ENCODE measurements at places on chromosomes 6 and 20.

DNA sequence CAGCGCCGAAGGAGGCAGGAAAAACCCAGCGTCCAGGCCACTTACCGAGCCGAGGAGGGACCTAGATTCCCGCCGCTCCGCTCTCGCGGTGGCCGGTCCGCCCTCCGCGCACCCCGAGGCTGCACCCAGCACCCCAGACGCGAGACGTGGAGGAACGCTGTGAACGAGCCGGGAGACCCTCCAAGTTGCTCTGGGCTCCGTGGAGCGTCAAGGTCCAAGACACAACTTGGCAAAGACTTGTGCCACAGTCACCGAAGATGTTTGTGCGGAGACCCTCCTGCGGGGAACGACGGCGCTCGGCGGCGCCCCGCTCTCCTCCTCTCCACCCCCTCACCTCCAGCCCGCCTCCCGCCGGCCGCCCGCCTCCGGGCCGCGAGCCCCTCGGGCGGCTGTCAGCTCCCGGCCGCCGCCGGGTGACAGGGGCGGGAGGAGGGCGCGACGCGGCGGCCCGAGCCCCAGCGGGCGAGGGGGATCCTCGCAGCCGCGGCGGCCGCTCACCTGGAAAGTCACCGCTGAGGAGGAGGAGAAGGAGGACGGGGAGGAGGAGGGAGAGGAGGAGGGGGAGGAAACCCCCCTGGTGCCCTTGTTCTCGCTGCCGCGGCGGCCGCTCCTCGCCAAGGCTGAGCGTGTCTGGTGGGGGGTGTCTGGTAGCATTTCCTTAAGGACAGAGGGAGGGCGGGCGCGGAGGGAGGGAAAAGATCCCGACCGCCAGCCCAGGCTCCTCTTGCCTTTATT lies 637 bp upstream of the HIVEP2 start:
- no peak for DNase-seq

- DNase-seq, result no peak
Observed at GRCh38 chr20:60868316-60868891, 383.7 kb upstream of the CDH4 start.

GRCh38 chr6:110020888-110021287 lies 42.8 kb downstream of the GPR6 start:
- peak; percentile 43 for DNase-seq

GRCh38 chr6:169689287-169689686 lies 12.5 kb downstream of the WDR27 start:
- DNase-seq, result no peak

- no peak for DNase-seq
Observed at GRCh38 chr6:108452711-108453195, 108.0 kb upstream of the FOXO3 start.

- peak; percentile 63 for DNase-seq
Observed at GRCh38 chr6:43838276-43839036, 68.4 kb downstream of the VEGFA start.

DNA sequence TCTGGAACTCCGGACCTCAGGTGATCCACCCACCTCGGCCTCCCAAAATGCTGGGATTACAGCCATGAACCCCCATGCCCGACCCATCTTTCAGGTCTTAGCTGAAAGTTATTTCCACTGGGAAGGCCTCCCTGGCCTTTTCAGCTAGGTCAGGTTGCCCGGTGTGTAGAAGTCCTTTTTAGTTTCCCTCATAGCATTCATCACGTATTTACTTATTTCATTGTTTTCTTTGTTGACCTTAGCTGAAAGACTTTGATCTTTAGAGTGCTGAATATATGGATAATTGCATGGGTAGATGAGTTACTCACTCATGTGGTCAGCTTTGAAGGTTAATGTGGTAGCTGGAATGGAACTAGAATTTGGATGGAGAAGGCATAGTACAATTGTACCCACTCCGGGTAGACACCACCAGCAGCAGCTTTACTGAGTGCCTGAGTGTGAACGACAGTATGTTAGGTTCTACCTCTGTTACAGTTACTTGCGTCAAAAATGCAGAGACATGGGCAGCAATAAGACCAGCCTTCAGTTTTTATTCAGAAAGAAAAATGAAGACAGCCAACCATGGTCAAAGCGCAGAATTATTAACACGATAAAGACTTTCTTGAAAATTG lies 9.1 kb downstream of the KIZ start:
- DNase-seq, result no peak

DNA sequence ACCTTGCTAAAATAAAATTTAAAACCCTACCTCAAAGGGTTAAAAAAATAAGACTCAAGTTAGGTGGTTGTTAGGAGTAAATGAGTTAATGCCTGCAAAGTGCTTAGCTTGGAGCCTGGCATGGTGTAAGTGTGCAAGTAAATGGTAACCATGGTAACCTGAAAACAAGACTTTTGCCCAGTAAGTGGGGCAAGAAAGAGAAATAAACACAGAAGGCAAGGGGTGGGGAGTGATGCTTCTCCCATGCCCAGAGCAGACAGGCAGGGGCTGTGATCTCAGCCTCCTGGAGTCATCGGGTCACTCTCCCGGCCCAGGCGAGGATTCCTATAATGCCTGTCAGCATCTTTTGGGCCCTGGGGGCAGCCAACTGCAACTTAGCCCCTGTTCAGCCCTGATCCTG lies 59.2 kb upstream of the SLC32A1 start:
- DNase-seq, result no peak

DNA sequence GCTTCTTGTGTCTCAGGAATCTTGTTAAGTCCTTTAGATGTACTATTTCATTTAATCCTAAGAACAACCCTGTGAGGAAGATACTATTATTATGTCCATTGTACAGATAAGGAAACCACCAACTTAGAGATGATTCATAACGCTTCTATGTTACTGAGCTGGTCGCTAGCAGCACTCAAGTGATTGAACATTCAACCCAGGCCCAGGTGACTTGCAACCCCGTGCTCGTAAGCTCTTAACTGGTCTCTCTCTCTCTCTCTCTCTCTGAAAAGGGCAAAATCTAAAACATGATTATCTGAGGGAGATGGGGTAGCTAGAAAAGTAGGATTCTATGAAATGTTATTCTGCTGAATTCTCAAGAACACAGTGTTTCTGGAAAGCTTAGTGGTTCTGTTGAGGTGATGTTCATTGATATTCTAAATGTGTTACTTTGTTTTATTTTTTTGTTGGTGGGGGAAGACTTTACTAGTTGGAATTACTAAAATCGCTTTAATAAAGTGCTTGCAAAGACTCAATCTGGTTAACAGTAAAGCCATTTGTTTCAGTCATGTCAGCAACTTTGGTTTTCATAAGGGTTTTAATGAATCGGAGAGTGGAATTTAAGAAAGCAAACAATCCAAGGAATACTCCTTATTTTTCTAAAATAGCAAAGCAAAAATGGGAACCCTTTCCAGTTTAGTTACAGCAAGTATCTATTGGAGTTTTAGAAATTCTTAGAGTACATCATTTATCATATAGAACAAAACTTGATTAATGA lies 265.0 kb upstream of the TAB2 start:
- DNase-seq, result no peak

GRCh38 chr20:6075428-6076219 lies 21.8 kb upstream of the LRRN4 start:
- no peak for DNase-seq

DNA sequence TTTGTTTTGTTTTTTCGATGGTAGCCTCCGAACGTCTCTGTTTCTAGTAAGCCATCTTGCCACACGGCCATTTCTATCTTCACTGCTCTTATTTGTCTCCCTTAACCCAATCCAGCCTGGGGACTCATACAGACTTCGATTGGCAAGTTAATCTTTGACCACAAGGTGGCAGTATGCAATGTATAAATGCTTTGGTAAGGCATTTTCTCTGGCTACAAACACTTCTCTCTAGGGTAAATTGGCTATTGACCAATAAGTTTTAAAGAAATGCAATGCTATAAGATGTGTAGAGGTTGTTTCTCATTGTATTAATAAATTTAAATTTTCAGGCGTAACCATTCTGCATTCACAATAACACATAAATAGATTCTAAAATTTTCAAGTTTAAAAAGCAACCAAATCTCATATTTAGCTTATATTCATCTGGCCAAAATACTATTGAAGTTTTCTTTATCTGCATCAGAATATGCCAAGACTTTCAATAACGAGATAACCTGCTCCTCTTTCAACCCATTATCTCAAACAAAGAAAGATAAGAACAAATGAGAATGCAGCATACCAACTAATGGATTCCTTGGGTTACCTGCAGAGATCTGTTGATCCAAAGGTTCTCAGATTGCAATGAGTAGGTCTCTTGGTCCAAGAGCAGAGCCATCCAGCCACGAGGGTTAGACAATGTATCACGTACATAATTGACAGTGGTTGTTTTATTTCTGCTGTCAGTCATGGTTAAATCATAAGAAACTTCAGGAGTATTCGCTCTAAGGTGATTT lies 231.9 kb downstream of the PKHD1 start:
- peak; percentile 59 for DNase-seq

- no peak for DNase-seq
Observed at GRCh38 chr6:37671061-37671460, 26.6 kb downstream of the MDGA1 start.

DNA sequence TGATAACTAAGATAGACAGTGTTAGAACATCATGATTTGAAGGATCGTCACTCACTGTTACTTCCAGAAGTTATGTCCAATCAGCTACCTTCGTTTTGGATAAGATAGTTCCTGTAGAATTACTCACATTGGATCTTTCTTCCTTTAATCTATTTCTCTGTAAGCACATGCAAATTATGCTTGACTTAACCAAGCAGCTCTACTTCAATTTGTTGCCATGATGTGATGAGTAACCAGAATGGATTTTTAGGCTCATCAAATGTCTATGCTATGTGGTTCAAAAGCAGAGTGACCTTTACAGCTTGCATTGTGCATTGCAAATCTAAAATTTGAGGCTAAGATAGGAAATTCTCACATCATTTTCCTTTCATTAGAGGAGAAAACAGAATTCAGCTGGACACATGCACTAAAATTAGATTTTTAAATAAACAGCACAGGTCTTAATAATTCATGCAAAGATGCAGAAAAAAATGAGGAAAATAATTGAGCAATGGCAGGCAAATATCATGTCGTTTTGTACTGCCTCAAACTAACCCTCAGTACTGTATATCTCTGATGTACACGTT lies 76.7 kb upstream of the ZFP64 start:
- no peak for DNase-seq

GRCh38 chr6:87945181-87945580 lies 102.5 kb upstream of the SPACA1 start:
- no peak for DNase-seq

DNA sequence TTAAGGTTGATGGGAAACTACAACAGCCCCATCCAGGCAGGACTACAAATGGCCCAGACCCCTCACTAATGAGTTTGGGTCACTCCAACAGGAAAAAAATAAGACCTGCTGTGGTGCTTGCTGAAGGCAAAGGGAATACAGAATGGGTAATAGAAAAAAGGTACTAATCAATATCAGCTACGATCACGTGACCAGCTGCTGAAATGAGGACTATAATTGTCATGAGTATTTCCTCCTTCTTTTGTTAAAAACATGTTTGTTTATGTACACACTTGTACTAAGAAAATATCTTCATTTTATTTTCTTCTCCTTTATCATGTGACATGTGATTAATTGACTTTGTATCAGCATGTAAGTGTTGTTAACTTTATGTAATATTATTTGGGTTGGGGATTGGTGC lies 199.9 kb downstream of the GJA1 start:
- DNase-seq, result no peak

- DNase-seq, result no peak
Observed at GRCh38 chr6:145279551-145279950, 455.8 kb downstream of the EPM2A start.

- peak; percentile 7 for DNase-seq
Observed at GRCh38 chr6:21754891-21755290, 161.3 kb downstream of the SOX4 start.

GRCh38 chr6:167005350-167006159 lies 6.4 kb downstream of the CEP43 start:
- no peak for DNase-seq

- DNase-seq, result no peak
Observed at GRCh38 chr20:53328961-53329360, 264.7 kb downstream of the ZNF217 start.

- DNase-seq, result no peak
Observed at GRCh38 chr20:15909995-15910394, 663.3 kb downstream of the KIF16B start.

GRCh38 chr20:39289316-39289715 lies 327.2 kb downstream of the DHX35 start:
- peak; percentile 1 for DNase-seq

GRCh38 chr20:44660581-44660980 lies 9.1 kb upstream of the ADA start:
- peak; percentile 97 for DNase-seq

DNA sequence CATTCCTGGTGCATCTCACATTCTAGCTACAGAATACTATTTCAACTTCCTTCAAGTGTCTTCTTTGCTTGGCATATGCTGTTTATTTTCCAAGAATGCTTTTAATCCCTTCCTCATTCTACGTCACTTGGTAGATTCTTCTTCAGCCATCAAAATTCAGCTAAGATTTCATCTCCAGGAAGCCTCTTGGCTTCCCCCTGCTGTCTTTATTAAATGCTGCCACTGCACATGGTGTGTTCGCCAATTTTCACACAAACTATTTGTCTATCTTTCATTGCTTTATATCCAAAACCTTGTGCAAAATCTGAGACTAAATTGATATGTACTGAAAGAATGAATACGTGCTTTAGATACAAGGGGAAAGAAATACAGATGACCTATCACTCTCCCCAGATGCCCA lies 253.0 kb downstream of the RFPL4B start:
- DNase-seq, result no peak

DNA sequence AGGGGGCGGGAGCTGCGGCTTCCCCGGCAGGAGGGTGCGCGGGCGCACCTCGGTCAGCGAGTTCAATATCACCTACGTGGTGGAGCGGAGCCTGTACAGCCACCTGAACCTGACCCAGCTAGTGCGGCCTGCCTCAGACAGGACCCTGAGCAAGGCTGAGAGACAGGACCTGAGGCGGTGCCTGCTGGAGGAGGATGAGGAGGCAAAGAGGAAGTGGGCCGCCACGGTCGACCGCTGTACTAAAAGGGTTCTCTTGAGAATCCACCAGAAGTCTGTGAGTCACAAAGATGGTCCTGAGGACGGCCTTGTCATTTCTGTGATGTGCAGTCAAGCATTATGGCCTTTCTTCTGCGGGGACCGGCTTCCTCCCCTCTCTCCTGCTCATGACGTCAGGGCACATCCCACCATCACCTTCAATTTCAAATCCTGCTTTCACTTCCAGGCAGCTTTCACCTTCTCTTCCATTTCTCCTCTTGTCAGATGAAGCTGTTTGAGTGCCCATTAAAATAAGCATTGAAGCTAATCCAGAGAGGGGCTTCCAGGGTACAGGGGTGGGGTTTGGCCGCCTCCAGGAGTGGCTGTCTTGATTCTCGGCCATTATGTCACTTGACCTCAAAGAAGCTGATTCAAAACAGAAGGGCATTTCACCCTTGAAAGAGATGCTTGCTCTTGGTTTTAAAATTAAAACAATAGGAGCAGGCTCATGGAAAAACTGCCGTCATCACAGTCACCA lies 177.6 kb downstream of the SASH1 start:
- no peak for DNase-seq

- DNase-seq, result no peak
Observed at GRCh38 chr6:23179994-23180393, 610.6 kb downstream of the HDGFL1 start.

DNA sequence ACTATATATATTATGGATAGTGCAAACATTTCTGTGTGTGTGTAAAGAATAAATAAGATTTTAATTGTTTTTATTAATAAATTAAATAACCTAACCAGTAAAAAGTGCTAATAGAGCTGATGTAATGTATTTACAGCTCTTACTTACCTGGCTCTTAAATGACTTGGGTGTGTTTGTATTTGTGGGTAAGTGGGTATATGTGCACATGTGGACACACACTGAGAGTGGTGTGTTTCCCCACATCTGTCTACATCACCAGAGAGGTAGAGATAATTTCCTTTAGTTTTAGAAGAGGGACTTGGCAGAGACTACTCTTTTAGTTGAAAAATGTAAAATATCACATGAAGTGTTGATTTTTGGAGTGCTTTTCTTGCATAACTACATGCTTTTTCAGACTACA lies 76.0 kb downstream of the UST start:
- DNase-seq, result no peak

Data from inflammatory macrophage treated with lipopolysaccharide for 4 hours (primary cell).